ELF-1 (cell line): ENCODE measurements at places on chromosomes 12 and 14.

GRCh38 chr12:6326316-6327228 lies 15.3 kb downstream of the TNFRSF1A start:
- peak; percentile 89 for DNase-seq

GRCh38 chr12:90013409-90013808 lies 304.8 kb upstream of the ATP2B1 start:
- peak; percentile 36 for DNase-seq

DNA sequence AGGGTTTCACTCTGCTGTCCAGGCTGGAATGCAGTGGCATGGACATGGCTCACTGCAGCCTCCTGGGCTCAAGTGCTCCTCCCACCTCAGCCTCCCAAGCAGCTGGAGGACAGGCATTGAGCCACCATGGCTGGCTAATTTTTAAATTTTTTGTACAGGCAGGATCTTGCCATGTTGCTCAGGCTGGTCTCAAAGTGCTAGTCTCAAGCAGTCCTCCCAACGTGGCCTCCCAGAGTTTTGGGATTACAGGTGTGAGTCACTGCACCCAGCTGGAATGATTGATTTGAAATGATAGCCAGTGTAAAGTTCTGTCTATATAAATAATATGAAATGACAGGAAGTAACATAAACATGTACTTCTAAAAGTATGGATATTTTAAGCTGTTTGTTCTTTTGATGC lies 172.7 kb downstream of the FUT8 start:
- no peak for DNase-seq

DNA sequence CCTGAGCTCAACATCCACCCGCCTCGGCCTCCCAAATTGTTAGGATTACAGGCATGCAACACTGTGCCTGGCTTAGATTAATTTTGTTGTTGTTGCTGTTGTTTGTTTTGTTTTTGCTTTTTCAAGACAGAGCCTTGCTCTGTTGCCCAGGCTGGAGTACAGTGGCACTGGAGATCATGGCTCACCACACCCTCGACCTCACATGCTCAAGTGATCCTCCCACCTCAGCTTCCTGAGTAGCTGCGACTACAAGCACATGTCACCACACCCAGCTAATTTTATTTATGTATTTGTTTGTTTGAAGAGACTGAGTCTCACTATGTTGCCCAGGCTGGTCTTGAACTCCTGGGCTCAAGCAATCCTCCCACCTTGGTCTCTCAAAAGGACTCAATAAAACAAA lies 26.7 kb downstream of the CRY1 start:
- no peak for DNase-seq

DNA sequence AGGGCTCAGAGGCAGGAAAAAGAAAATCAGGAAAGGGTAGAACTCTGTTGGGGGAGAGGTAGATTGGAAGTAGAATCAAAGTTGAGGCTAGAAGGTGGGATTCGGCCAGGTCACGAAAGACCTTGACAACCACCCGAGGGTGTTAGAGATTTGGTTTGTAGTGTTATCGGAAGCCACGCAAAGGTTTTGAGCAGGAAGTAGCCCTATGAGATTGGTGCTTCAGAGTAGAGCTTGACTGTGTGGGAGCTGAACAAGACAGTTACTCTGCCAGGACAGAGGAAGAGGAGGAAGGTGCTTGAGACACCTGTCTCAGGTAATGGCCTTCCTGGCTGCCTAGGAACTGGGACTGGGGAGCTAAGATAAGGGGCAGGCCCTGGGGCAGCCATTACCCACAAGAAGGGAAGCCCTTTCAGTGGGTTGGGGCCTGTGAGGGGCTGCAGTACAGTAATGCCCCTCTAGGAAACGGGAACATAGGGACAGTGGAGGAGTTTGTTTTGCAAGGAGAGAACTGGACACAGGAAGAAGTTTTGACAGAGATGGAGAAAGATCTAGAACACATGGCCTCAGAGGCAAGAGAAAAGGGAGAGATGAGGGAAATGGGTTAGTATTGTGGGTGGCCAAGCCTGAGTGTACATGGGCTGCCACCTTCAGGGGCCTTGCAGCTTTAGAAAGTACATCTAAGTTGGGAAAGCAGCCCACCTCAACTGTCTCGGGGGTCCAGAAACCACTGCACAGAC lies 73.5 kb downstream of the RIN3 start:
- DNase-seq, result no peak

DNA sequence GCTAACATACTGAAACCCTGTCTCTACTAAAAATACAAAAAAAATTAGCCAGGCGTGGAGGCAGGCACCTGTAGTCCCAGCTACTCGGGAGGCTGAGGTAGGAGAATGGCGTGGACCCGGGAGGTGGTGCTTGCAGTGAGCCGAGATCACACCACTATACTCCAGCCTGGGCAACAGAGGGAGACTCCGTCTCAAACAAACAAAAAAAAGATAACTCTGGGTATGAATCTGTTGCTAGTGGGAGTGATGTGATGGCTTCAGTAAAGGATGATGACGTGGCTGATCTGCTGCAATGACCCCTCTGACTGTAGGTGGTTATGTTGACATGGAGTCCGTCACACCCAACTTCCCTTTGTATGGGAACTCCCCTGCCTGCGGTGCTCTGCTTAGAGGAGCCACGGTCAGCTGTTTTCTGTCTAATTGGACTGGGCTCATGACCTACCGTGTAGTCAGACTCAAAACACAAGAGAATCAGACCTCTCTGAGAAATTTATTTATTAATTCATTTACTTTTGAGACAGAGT lies 59.1 kb upstream of the MED13L start:
- no peak for DNase-seq

DNA sequence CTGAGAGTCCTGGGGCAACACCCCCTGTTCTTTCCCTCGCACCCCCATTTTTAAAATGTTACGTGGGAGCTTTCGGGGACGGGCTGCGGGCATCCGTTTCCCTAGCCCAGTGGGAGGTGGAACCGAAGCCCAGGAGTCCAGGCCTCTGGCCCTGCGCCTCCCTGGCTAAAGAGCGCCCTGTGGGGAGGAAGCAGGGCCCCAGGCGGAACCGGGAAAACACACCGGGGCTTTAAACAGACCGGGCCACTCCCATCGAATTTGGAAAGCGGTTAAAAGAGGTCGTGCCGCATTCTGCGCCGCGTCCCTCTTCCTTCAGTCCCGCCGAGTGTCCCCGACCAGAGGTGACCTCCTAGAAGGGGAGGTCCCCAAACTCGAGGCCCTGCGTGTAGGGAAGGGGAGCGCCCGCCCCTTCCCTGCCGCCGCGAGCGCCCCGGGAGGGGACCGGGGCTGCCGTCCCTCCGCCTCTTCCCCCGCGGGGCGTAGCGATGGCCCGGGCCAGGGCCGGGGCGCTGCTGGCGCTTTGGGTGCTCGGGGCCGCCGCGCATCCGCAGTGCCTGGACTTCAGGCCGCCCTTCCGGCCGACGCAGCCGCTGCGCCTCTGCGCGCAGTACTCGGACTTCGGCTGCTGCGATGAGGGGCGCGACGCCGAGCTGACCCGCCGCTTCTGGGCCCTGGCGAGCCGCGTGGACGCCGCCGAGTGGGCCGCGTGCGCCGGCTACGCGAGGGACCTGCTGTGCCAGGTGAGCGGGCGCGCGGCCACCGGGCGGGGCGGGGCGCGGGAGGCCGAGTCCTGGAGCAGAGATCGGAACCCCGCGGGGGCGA lies at the start of gene HHIPL1:
TSS of gene HHIPL1 (plus strand) at position 407 of the 822 bp plus-strand sequence. CDS start at position 486, 79 bp downstream.
- no peak for DNase-seq

GRCh38 chr14:95831468-95831867 lies 45.2 kb upstream of the TUNAR start:
- no peak for DNase-seq

- no peak for DNase-seq
Measured at GRCh38 chr14:74929242-74929641, 6.2 kb upstream of the RPS6KL1 start.

DNA sequence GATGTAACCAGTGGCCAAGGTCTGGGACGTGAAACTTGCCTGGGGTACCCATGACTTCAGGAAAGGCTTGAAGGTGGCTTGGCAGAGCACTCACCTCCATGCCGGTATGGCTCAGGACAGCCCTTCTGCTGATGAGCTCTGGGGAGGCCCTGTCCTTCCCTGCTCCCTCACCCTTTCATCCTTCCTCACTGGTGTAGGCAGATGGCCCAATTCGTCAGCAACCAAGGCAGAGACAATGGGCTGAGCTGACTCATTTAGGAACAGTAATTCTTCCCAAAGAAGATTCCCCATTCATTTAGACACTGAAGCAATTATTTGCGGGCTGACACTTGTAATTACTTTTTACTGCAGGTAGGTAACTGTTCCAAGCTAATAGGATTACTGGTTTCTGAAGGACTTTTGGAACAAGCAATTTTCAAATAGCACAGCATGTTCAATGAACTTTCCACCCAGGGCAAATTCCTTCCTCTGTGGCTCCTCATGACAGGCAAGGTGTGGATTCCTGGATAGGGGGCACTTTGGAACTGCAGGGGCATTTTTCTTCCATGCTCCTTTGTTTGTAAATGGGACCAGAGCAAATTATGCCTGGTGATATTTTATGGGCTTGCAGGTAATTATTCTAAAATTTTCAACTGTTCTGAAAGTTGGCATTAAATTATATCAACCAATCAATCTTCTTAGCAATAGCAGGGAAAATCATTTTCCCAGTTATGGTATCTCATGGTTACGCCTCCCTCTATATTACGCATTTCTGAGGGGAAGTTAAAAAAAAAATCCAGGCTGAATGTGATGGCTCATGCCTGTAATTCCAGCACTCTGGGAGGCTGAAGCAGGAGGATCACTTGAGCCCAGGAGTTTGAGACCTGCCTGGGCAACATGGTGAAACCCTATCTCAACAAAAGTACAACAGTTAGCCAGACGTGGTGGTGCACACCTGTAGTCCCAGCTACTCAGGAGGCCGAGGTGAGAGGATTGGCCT lies 24.1 kb upstream of the NRDE2 start:
- DNase-seq, result no peak

- no peak for DNase-seq
Measured at GRCh38 chr14:88210426-88210825, 112.6 kb downstream of the KCNK10 start.

DNA sequence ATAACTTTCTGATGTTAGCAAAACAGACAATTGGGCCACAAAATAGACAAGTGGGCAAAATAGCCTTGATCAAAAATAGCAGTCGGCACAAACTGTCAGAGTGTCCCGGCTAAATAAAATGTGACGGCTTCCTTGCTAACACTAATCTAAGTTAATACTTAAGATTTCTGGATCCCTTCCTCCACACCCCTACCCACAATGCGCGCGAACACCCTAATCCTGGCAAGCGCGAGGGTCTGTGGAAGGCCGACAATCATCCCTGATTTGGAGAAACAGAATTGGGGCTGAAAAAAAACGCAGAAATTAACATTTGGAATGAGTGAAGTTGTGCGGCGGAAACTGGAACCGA lies 489 bp downstream of the CEP290 start:
- no peak for DNase-seq
